ENCODE measurements at places on chromosomes 7 and 10.

- no peak for DNase-seq
These were observed 1106.8 kb upstream of the LRRTM3 start for GRCh38 chr10:65818990-65819389.

DNA sequence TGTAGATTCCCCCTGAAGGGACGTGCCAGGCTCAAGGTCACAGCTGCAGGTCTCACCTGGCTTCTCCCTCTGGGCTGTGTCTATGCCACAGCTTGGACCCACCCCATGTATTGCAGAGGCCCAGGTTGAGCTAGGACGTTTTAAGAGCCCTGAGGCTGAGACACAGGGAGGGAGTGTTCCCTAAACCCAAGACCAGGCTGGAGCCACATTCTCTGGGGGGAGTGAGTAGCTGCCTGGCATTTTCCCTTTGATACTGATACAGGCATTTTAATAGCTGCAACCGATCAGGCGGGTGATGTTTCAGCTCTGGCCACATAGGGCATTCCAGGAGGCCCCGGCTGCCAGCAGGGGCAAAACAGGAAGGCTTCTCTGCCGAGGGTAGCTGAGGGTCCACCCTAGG lies 13.4 kb downstream of the COL13A1 start:
- DNase-seq = no peak

DNA sequence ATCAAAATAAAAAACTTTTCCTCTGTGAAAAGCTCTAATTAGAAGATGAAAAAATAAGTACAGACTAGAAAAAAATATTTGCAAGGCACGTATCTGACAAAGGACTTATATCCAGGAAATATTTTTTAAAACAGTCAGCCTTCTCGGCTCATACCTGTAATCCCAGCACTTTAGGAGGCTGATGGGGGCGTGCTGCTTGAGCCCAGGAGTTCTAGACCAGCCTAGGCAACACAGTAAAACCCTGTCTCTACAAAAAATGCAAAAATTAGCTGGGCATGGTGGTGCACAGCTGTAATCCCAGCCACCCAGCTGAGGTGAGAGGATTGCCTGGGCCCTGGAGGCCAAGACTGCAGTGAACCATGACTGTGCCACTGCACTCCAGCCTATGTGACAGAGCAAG lies 542.8 kb downstream of the PARD3 start:
- DNase-seq = no peak

DNA sequence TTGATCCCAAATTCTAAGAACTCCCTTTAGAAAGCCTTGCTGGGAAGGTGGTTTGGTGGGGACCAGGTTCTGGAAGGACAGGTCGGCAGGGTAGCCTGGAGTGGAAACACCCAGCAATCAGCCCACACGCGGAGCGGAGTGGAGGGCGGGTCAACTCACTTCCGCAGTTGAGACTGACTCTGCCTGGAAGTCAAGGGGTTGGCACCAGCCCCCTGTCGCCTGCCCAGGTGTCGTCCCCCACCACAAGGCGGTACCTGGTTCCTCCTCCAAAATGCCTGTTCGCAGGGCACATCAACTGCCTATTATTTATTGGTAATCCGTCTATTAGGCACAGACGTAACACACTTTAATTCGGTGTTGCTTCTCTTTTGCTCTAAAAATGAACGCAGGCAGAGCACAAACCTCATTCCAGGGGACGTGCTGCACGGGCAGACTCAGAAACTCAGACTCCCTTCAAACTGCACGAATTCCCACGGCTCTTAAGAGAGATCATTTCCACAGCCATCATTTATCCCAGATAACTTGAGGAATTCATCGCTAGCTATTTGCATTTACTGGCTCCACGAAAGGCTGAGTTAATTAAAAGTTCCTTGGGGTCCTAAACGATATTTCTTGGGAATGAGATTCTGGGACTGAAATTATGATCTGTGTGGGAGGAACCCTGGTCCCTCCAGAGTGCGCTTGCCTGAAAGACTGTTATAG lies 248.2 kb upstream of the PPP2R2D start:
- no peak for DNase-seq

DNA sequence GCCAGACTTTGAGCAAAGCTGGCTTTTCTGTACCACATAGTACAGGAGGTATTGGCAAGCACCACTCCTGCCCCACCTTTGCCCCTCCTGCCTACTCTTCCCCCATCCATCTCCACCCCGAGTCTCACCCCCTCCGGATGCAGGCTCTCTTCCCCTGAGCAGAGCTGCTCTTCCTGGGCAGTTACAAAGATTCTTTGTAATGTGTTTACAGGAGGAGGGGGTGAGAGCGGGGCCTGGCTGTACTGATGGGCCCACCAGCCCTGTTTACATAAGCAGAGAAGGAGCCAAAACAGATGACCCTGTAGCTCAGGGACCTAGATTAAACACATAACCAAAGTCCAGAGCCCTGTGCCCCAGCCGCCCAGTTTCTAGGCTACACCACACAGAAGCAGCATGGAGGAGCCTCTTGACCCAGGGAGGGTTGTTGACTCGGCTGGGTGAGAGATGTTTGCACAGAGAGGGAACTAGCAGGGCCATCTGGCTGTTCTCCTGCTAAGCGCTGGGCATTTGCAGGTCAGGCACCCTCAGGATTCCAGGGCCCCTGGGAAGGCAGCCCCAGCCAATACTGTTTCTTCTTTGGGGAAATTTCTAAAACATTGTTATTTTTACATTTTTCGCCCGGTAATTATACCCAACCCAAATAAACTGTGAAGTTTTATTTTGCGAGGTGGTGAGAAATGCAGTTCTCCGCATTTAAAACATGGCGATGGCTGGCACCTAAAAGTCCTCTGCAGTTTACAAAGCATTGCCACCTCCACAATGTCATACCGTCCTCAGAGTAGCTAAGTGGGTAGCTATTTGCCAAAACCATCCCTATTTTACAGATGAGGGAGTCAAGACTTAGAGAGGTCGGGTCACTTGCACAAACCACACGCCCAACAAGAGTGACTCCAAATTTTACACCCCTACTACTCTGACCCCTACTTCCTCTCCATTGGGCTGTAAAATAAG lies 11.4 kb upstream of the ZKSCAN1 start:
- DNase-seq = peak; percentile 36

- DNase-seq = no peak
These were observed 98.2 kb upstream of the ARID5B start for GRCh38 chr10:61803269-61803668.
